ENCODE measurements at places on chromosomes 4 and X.

- no peak for DNase-seq
Observed at GRCh38 chrX:77003956-77004355, 443.2 kb upstream of the FGF16 start.

GRCh38 chrX:12434493-12434892, 296.2 kb downstream of the FRMPD4 start:
- no peak for DNase-seq

- DNase-seq: no peak
Observed at GRCh38 chrX:9486786-9487387, 22.0 kb downstream of the TBL1X start.

GRCh38 chr4:187184508-187184907, 460.9 kb upstream of the FAT1 start:
- no peak for DNase-seq

DNA sequence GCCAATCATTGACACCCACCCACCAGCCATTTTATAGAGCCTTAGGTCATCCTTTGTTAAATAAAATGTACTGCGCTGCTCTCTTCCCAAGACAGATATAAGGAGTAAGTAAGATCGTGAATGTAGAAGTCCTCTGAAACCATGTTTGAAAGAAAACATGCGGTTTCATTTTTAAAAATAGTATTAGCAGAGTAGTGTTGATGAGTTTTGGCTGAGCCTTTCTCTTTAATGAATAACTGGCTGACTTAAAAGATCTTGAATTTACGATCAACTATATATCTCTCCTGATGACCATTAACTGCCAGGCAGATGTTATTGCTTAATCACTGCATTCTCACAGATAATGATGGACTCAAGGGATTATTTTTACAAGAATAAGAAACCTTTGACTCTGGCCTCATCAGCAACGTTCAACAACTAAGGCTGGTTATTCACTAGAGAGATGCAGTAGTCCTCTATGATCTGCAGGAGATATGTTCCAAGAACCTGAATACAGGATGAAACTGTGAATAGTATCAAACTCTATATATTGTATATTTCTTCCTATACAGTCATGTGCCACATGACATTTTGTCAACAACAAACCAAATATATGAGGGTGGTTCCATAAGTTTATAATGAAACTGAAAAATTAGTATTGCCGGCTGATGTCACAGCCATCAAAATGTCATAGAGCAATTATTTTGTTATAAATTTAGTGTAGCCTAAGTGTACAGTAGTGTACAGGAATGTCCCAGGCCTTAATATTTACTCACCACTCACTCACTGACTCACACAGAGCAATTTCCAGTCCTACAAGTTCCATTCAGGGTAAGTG, 80.8 kb downstream of the FAM13A start:
- no peak for DNase-seq
